NCI-H510A (cell line): ENCODE measurements at places on chromosomes 13 and 19.

GRCh38 chr19:51318687-51319648 is 7.5 kb downstream of the IGLON5 start:
- DNase-seq = no peak

DNA sequence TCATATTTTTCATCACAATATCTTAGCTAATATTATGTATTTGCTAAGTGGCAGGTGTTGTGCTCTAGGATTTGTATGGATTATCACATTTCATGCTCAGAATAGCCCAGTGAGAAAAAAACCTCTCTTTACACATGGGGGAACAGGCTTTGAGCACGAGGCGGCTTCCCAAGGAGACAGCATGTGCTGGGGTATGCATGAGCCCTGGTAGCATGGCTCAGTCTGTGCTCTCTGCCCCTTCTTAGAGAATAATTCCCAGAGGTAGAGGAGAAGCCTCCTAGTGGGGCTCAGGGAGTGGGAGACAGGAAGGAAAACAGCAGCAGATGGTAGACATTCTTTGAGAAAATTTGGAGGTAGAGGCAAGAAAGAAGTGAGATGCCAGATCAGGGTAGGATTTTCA is 31.6 kb downstream of the RNASEH2B start:
- DNase-seq = no peak

DNA sequence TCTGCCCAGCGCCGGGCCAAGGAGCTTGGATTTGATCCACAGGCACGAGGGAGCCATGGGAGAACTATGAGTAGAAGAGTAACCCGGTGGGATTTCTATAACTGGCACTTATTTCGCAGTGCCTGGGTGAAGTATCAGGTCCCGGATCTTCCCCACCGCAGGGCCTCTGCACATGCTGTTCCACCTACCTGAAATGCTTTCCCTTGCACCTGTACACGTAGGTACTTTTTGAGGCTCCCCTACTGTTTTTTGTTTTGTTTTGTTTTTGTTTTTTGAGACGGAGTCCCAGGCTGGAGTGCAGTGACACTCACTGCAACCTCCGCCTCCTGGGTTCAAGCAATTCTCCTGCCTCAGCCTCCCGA is 402 bp upstream of the KANK3 start:
- no peak for DNase-seq

DNA sequence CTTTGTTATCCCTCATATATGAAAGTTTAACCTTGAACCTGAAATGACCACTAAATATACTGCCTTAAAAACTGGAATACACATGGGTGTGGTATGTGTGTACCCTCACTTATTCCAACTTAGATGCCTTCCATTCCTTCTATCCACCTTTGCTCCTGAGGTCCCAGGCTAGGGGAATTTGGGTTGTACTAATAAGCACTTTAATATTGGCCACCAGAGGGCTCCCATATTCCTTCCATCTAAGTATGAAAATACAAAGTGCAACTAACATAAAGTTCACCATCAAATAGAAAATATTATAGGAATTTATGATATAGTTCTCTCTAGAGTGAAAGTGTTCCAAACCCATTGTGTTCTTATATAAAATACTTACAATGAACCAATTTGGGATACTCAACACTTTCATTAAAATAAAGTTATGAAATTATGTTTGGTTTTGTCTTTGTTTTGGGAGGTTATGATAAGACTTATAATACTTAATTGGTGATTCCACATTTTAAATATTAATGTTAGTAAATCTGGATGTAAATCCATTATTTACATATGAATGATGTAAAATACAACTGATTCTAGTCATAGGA is 62.3 kb downstream of the ITGBL1 start:
- DNase-seq = peak; percentile 1

GRCh38 chr19:42440357-42441048 is 2.2 kb downstream of the CXCL17 start:
- peak; percentile 38 for DNase-seq

DNA sequence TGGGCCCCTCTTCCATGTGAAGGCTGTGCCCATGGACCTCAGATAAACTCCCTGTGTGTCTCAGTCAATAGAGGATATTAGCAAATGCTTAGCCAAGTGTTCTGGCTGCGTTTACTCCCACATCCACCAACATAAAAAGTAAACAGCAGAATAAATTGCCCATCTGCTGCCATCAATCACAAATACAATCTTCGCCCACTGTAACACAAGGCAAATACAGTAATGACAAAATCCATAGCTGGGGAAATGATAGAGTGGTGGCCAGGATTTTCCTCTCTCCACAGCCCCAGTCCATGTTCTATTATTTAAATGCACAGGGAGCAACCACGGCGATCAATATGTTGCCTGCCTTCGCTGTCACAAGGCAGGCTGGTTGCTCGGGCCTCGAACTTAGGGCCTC is 376.5 kb downstream of the UQCRFS1 start:
- DNase-seq = no peak

DNA sequence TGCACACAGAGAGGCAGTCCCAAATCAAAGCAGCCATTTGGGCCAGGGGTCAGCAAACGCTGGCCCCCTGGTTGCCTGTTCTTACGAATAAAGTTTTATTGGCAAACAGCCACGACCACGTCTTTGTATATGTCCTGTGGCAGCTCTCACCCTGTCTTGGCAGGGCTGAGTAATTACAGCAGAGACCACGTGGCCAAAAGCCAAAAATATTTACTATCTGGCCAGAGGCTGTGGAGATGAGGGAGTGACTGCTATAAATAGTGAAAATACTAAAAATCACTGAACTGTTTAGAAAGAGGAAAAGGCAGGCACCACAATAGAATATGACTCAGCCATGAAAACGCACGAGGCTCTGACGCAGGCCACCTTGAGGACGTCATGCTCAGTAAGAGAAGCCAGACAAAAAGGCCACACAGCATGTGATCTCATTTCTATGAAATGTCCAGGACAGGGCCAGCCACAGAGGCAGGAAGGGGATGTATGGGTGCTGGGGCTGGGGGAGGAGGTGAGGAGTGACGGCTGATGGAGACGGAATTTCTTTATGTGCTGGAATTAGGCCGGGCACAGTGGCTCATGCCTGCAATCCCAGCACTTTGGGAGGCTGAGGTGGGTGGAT is 29.4 kb downstream of the SMIM24 start:
- no peak for DNase-seq

GRCh38 chr13:26442541-26442940 is 114.9 kb upstream of the WASF3 start:
- DNase-seq = no peak

GRCh38 chr19:45110851-45111266 is 17.9 kb downstream of the PPP1R37 start:
- DNase-seq = no peak

GRCh38 chr13:30313311-30313710 is 6.0 kb upstream of the KATNAL1 start:
- DNase-seq = no peak

- DNase-seq = peak; percentile 20
Measured at GRCh38 chr13:57631596-57632275, at the start of gene PCDH17. PCDH17 (plus strand) TSS chr13:57631744; CDS start chr13:57632547, 803 bp downstream.

GRCh38 chr13:48866249-48866648 is 109.5 kb upstream of the FNDC3A start:
- no peak for DNase-seq

DNA sequence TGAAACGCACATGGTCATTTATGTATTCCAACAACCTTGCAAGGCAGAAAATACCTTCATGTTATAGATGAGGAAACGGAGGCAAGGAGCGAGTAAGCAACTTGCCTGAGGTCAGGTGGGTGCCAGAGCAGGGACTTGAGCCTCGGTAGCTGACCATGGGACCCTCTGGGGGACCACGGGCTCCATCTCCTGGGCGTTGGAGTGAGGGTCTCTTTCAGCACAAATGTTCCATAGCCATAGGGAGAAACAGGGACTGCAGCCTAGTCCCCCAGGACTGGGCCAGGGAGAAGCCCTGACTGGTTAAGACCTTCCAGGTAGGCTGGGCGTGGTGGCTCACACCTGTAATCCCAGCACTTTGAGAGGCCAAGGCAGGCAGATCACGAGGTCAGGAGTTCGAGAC is 38.4 kb upstream of the ADGRE5 start:
- no peak for DNase-seq

DNA sequence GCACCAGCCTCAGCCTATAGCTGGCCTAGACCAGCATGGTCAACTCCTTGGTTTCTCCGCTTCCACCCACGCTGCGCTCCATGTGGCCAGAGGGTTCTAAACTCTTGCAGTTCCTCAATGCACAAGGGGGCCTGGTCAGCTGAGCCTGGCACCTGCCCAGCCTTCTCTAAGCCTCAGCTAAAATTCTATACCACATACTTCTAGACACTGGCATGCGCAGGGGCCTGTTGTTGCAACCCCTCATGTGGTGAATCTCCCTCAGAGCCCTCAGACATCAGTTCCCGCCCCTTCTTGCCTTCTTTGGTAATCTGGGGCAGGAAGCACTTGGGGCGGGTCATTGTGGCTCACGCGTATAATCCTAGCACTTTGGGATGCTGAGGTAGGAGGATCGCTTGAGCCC is 19.7 kb upstream of the LDLR start:
- DNase-seq = no peak

DNA sequence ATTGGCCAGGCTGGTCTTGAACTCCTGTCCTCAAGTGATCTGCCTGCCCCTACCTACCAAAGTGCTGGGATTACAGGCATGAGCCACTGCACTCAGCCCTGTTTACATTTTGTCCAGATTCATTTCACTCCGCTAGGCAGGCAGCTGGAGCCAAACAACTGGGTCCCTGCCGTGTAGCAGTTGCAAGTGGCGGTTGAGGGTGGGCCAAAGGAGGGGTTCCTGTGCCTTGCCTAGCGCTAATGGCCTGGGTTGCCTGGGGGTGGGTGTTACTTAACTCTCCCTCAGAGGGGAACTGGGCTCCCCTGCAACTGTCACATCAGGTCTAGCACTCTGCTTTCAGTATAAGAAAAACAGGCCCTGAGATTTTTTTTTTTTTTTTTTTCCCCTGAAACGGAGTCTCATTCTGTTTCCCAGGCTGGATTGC is 7.4 kb downstream of the ACP5 start:
- DNase-seq = no peak

DNA sequence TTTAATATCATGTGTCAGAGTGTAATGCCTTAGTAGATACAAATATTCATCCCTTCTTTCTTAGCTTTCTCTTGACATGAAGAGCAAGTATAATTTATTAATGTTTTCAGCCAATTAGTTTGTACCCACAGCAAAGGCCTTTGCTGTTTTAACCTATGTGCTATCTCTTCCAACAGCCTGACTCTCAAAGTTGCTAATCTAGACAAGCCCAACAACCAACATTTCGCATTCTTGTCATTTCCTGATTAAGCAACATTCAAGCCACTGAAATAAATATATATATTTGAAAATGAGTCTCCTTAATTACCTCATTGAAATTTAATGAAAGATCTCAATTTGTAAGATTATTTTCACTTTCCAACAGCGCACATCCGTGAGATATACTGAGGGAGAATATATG is 18.5 kb downstream of the EPSTI1 start:
- no peak for DNase-seq

- DNase-seq = no peak
Measured at GRCh38 chr13:31437975-31438374, 238.2 kb downstream of the B3GLCT start.

DNA sequence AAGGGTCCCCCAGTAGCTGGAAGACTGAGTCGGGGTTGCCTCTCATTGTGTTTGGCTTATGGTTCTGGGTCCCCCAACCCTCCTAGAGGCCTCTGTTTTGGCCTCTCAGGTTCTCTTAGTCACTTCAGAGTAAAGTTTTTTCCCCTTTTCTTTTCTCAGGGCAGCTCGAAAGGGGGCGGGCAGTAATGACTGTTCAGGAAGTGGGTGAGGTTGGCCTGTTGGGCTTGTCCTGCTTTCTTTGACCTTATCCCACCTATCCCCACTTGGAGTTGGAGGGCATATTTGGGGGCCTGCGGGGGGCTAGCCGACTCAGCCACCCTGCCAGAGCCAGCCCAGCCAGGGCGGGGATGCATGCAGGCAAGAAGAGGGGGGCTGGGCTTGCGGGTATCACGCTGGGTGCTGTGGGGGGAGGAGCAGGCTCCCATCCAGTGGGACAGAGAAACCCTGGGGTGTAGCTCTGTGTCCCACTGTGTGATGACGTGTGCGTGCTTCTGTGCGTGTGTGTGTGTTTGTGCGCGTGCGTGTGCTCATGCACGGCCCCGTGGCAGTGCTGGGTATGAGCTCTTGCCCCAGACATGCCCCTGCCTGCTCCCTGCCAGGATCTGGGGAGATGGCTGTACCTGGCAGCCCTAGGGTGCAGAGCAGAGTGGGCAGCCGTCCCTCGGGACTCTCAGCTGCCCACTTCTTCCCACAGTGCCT is 1.4 kb downstream of the CIC start:
- no peak for DNase-seq

- DNase-seq = no peak
Measured at GRCh38 chr19:13329766-13330165, 176.5 kb downstream of the CACNA1A start.

- DNase-seq = no peak
Measured at GRCh38 chr13:49450105-49450819, 6.2 kb downstream of the SETDB2 start.

GRCh38 chr19:50779504-50780457 is 9.5 kb downstream of the GPR32 start:
- no peak for DNase-seq

GRCh38 chr19:51508059-51508733 is 6.6 kb upstream of the SIGLEC12 start:
- no peak for DNase-seq

DNA sequence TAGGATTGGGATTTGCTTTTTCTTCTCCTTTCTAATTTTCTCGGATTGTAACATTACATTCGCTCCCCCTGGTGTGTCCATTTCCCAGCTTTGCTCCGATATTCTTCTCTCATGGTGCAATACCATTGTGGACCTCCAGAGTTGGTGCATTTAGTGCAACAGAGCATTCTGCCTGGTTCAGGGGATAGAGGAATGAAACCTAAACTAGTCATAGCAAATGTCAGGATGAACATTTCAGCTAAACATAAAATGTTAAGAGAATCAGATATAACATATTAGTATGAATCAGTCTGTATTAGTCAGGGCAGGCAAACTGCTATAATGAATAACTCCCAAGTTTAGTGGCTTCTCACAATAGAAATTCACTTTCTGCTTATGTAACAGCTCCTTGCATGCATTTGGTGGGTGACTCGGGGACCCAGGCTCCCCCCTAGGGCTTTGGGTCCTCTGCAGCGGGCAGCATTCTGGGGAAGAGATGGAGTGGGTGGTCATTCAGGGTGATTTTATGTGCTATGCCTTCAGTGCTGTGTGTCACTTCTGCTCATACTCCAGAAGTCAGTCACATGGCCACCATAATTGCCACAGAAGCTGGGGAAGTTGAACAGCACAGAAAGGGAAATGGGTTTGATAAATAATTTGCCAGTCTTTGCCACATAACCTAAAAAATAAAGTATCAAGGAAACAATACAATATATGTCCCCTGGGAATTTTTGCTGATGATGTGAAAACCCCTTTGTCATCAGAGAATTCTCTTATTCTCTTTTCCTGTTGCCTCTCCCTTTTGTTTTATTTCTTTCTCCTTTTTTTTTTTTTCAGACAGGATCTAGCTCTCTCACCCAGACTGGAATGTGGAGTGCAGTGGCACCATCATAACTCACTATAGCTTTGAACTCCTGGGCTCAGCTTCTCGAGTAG is 111.0 kb downstream of the HSPH1 start:
- no peak for DNase-seq
